AG10803 (cell line): ENCODE measurements at places on chromosomes 2 and 18.

DNA sequence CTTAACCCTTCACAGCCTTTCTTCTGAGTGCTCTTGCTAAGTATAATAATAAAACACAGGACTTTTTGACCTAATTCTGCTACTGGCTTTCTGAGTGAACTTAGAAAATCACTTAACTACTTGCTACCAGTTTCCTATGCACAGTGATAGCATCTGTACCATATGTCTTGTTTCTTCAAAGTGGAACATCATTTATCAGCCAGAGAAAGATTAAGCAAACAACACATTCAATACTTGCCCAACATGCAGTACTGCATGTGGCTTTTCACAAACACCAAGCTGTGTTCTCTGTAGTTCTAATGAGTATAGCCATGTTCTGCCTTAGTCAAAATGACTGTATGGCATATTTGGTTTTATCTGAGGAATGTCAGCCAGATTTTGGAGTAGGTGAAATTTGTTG, 1286.6 kb upstream of the ZEB2 start:
- no peak for DNase-seq

- DNase-seq = peak; percentile 36
Observed at GRCh38 chr18:63867368-63868125, 20.0 kb upstream of the SERPINB2 start.

- peak; percentile 28 for DNase-seq
Observed at GRCh38 chr18:9048808-9049494, 53.5 kb upstream of the NDUFV2 start.

- no peak for DNase-seq
Observed at GRCh38 chr2:218981881-218982585, 3.0 kb downstream of the FEV start.

DNA sequence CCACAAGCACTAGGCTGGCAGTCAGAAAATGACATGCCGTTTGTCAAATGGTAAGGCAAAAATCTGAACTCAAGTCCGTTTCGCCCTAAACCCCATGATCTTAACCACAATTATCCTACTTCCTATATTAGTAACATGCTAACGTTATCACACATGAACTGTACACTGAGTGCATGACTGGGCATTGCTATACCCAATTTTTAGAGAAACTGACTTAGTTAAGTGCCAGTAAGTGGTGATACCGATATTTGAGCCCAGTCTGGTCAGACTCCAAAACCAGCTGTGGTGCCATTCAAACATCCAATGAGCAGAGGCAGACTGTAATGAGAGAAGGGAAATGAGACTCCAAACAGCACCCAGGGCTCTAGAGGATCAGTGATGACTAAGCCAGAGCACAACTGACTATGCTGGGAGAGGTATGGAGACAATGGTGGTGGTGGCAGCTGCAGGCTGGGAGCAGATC, 311.7 kb upstream of the PKDCC start:
- DNase-seq = peak; percentile 15

DNA sequence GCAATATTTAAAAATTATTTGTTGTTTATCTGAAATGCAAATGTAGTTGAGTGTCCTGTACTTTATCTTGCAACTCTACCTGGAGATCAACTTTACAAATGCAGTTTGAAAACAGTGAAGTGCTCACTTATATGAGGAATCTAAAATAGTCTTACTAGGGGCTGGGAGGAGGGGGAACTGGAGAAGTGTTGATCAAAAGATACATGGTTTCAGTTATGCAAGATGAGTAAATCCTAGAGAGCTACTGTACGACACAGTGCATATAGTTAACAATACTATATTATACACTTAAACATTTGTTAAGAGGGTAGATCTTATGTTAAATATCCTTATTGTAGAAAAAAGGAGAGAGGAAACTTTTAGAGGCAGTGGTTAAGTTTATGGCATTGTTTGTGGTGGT, 241.9 kb downstream of the BCL11A start:
- no peak for DNase-seq

DNA sequence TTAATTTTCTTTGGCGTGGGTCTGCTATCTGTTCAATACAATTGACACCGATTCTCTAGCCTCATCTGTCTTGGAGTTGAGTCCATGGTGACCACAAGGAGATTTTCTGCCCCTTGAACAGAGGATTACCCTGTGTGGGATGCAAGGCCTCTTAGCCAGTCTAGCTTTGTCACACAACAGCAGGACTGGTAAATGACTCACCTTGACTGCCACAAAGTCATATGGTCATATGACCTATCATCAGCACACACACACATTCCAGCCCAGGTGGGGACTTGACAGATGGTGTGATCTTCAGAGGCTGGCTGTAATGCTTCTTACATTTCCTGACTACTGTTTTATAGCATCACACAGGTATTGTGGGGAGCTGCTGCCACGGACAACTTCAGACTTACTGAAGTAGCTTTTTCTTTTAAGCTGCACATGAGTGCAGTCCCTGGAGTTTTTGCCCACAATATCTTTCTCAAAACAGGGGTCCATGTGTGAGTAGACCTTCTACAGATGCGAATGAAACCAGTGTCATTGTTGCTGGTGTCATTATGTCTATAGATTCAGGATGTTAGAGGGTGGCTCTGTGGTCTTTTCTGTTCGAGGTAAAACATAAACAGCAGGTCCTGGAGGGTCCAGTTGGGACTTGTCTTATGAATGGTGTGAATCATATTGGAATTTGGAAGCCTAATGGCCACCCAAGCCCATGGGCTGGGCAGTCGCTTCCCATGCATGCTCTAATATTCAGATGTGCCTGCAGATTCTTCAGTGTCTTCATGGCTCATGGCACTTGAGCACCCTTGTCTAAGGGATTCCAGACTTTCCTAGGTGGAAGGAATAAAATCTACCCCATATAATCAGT, 18.6 kb upstream of the ACOXL start:
- DNase-seq = no peak

DNA sequence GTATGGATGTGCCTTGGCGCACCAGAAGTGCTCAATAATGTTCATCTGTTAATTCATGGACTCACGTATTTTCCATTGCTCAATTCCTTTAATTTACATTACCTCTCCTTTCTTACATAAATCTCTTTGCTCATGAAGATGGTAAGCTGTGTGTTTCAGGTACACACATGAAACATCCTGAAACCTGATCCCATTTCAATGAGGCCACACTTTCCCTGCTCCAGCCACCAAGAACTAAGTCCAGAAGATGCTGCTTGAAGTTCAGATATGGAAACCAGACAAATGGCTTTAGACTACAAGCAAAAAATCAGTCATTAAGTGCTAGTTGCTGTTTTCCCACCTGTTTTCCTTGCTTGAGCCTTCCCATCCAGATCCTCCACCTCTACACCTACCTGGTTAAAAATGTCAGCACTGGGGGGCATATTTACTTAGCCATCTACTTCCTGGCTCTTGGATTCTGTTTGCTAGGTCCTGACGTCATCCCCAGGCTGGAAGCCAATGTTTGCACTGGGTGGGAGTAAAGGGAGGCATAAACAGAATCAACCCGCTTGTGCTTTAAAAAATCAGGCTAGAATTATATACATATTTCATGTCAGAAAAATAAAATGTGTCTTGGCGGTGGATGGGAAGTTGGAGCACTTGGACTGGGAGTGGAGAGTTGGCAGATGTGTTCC, 309.7 kb downstream of the OSR1 start:
- no peak for DNase-seq

- peak; percentile 76 for DNase-seq
Observed at GRCh38 chr2:195613922-195614321, 43.1 kb upstream of the SLC39A10 start.

GRCh38 chr2:170361090-170361936, 183.4 kb downstream of the MYO3B start:
- DNase-seq = peak; percentile 56

GRCh38 chr2:206443735-206444527, 599 bp downstream of the ADAM23 start:
- peak; percentile 28 for DNase-seq

DNA sequence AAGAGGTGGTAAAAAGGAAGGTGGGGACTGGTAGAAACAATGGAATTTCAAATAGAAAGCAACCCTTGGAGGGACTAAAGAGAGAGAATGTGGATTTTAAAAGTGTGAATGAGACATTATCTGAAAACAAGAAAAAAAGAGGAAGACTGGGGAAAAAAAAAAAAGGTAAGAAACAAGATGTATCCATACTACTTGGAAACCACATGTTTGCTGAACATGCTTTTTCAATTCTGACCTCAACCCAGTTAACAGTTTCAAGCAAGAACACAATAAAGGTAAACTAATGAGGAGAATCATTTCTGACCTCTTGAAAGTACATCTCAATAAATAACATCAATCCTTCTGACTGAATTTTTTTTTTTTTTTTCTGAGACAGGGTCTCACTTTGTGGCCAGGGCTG, 2.6 kb downstream of the FARSB start:
- no peak for DNase-seq

DNA sequence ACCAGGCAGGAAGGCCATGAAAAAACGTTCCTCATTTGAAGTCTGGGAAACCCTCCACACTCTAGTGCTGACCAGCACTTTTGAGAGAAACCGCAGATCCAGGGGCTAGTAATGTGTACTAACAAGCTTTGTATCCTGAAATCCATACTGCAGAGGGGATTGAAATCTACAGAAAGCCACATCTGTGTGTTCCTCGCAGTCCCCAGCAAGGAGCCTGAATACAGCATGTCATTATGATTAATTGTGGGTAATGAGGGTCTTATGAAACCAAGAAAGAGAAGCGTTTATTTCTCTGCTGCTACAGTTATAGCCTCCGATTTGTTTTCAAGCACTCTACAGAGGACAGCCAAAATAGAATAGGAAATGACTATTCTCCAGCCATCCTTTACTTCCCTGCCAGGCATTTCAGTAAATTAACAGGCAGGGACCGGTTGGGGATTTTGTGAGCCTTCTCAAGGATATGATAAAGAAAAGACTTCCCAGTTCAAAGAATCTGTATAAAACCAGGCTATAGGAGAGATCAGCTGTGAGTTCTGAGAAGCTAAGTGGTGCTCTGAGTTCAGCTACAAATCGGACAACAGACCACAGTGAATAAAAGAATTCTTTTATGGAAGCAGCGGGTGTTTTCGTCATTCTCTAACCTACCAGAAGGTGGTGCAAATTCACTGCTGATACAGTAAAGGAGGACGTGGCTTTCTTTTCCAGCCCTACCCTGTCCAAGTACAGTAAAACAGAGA, 133.4 kb downstream of the INSIG2 start:
- peak; percentile 84 for DNase-seq

- DNase-seq = no peak
Observed at GRCh38 chr2:167297292-167297691, 409.0 kb downstream of the XIRP2 start.
